Stimulated activated CD4-positive, alpha-beta T cell treated with anti-CD3 and anti-CD28 coated beads, Interleukin-4, amount 100 ng/mL, for 1 hour (primary cell): ENCODE measurements at places on chromosomes 16 and 17.

DNA sequence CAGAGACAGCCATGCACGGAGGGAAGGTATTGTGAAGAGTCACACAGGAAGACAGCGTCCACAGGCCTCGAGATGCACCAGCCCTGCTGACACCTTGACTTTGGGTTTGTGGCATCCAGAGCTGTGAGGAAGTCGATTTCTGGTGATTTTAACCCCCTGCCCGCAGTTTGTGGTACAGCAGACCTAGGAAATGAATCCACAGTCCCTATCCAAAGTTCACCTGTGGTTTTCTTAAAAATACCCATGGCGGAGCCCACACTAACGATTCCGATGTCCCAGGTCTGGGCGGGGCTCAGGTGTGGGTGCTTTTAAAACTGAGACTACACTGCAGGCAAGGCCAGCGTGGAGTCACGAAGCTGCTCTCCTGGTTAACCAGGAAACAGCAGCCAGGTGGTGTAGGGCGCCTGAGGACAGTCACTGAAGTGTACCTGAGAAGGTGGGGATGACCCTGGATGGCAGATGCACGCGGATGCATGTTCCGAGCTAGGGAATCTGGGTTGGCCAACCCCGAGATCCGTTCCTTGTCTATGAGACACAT lies 14.4 kb upstream of the MEAK7 start:
- peak; percentile 19 for DNase-seq

DNA sequence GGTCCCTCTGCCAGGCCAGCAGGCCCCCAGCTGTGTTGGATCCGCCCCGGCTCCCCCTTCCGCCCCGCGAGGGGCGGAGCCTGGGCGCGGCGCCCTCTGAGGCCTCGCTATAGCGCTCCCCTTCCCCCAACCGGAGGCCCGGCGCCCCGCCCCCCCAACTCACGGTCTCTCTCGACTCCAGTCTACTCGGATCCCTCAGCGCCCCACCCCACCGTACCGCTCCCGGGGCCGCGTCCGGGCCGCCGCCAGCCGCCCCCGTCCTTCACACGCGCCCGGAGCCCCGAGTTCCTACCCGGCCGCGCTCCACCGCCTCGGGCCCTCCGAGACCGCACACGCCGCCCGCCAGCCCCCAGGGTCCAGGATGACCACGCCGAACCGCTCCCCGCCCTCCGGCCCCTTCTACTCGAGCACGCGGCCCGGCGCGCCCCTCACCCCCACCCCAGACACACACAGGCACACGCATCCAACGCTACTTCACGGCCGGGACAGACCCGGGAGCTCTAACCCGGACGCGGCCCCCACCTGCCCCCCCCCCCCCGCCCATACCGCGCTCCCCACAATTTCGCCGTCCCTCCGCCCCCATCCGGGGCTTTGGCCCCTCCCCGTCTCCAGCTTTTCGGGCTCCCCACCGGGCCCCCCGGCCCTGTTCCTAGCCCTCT lies 1.4 kb downstream of the PHF23 start:
- peak; percentile 88 for DNase-seq

DNA sequence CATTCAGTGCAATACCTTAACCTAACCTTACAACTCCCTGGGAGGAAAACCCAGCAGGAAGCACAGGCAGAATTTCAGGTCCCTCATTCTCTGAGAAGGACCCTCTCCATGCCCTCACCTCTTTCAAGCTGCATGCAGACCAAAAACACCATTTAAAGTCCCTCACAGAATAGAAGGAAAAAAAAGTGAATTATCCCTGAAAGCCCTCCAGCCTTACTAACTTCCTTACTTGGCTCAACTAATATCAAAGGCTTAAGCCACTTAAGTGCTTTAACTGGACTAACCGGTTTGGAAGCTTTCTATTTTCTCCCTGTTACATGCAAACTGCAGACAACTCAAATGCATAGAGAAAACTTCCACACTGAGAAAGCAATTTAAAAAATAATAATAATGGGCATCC lies 60.5 kb downstream of the ADAMTS18 start:
- no peak for DNase-seq

GRCh38 chr16:85981826-85982562 lies 83.0 kb downstream of the IRF8 start:
- DNase-seq: no peak

DNA sequence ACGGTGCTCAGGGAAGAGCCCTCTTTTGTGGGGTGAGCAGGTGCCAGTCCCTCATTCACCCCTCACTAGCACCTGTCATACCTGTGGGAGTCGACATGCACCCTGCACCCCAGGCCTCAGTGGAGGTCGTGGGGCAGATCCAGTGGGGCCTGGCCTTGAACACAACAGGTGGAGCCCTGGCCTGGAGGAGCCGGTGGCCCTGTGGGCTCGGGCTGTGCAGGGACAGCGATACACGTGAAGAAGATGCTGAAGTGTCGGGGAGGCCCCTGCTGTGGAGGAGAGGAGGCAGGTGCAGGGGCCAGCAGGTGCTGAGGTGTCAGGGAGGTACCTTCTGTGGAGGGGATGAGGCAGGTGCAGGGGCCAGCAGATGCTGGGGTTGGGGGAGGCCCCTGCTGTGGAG lies 31.8 kb downstream of the ZNF750 start:
- no peak for DNase-seq

DNA sequence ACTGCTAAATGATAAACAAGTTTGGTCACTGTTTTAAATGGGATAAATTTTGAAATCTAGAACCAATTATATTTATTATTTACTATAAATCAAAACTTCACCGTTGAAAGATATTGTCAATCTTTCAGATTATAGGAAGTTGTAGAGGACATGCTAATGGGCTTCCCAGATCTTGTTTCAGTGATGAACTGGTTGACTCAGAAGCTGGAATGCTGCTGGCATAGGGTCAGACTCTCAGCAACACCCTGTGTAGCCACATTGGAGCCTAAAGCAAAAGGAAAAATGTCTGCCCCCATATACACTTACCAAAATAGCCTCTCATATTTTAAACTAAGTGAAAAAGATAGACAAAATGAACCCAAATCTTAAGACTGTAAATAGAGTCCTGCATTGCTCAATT lies 916.9 kb upstream of the SOX9 start:
- no peak for DNase-seq

DNA sequence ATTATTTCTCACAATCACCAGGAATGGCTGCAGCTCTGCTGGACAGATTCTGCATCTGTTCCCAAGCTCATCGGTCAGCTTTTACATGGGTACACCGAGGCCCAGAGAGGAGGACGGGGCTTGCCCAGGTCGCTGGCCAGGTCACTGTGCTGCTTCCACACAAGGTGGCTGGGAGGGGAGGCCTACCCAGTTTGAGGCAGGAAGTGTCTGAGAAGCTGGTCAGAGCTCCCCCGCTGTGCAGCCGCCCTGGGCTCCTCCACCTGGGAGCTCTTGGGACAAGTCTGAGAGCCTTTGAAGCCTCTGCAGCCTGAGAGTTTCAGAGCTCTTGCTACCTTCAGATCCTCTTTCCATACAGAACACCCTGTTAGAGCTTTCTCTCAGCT lies 143.3 kb downstream of the CLEC16A start:
- no peak for DNase-seq

- DNase-seq: no peak
Observed at GRCh38 chr17:32933881-32934280, 5.9 kb downstream of the TMEM98 start.

GRCh38 chr17:70242781-70243437 lies 73.6 kb downstream of the KCNJ2 start:
- no peak for DNase-seq

DNA sequence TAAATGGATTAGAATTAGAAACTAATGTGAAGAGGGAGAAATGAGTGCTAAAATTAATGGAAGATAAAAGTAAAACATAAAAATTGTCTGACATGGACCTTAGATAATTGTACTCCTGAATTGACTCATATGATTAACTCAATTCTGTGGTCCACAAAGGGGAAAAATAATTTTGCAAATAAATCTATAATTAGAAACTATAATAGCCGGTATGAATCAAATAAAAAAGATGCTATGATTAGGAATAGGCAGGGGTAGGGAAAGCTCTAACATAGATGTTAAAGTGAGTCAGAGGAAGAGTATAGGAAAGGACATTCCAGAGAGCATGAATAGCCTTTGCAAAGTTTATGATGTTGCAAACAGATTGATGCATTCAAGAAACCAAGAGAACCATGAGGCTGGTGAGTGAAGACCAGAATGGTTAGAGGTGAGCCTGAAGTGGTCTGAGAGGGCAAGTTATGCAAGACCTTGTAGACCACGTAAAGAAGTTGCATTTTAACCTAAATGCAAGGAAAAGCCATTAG lies 262.1 kb upstream of the CA10 start:
- no peak for DNase-seq

DNA sequence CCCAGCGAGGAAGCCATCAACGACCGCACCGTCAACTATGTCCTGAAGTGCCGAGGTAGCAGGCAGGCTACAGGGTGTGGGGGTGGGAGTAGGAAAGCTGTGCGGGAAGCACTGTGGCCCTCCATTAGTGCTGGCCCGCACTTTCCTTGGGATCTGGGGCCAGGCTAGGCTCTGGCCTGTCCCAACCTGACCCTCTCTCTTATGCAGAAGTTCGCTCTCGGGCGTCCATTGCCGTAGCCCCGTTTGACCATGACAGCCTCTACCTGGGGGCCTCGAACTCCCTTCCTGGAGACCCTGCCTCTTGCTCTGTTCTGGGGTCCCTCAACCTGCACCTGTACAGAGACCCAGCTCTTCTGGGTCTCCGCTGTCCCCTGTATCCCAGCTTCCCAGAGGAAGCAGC lies 8.6 kb downstream of the PLEKHG4 start:
- no peak for DNase-seq

- no peak for DNase-seq
Observed at GRCh38 chr17:11282586-11282985, 41.6 kb downstream of the SHISA6 start.

DNA sequence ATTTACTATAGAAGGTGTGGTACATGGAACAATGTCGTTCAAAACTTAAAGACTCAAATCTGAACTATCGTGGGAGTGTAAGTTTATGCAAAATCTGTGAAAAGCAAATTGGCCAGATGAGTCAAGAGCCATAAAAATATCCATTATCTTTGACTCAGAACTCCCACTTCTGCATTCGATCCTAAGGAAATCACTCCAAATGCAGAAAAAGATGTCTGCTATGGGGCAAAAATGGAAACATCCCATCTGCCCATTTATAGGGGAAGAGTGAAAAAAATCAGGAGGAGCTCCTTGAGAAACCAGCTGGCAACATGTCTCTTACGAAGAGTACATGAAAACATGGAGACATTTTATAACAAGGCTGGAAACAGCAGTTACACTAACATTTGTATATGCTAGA lies 43.6 kb upstream of the CCDC182 start:
- no peak for DNase-seq

DNA sequence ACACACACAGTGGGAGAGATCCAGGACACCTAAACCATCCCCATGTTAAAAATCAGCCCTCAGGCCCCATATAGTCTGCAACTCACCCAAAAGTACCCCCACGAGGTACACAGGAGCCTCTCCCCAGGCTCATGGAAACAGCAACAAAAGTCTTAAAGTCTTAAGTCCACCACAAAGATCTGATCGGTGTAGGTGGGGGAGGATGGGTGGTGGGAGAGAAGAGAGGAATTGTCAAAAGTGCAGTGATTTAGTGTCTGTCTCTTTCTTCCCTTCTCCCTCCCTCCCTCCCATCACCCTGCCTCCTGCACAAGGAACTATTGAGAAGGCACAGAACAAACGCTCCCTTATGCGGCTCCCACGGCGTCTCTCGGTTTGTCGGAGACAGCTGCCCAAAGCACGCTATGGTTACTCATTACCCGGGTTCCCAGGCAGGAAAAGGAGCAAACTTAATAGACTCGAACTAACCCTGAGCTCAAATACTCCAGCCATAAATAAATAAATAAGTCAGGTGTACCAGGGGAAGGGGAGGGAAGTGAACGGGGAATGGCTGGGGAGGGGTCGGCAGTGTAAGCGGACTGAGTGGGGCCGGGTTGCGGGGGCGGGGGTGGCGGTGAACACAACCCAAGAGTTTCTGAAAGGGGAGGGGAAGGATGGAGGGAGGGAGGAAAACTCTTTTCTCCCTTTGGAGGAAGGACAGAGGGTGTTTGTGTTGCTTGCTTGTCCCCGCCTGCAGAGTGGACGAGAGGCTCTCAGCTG lies 477.4 kb downstream of the SLC39A11 start:
- DNase-seq: no peak

DNA sequence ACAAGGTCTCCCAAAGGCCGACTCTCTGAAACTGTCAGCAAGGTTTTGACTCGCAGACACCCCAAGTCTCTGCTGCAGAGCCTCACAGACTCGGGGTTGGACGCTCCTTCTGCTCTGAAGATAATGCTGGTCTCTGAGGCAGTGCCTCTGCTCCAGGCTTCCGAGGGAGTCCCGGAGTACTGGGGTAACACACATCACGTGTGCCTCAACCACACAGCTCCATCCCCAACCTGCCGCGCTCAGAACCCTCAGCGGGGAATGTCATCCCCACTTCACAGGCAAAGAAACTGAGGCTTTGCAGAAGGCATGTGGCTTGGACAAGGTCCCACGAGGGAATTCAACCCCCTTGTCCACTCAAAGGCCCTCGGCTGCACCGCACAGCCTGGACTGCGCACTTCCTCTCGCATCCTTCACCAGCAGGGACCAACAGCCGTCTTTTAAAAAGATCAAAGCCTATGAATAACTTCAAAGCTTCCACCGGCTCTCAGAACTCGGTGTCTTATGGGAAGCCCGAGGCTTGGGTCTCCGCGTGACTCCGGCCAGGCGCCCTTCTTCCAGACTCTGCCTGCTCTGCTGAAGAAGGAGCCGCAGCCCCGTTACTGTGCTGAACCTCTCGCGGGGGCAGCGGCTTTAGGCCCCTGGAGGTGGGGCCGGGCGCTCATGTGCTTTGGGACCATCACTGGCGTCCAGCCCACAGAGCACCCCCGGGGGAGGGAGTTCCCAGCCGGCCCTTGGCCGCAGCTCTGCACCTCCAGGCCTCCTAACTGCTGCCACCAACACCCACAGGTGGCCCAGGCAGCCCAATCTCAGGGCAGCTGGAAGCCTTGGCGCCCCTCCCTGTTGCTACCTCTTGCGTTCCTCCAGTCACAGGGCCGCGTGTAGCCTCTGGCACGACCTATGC lies 2.2 kb downstream of the TMEM204 start:
- DNase-seq: no peak

GRCh38 chr17:54870671-54871175 lies 29.9 kb upstream of the TOM1L1 start:
- no peak for DNase-seq

DNA sequence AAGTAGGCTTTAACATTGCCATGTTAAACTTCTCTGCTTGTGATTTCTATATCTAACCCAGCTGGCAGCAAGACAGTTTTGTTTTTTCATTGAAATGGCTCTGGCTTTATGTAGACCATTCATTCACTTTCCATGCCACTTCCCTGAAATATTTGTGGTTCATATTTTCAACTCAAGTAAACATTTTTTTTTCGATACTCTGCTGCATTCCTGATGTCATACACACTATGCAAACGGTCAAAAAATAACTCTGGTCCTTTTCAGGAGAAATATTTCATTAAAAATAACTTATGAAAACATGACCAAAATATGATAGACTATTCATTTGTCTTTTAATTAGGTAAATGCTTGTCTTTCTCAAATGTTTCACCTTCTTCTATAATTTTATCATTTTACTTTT lies 116.3 kb downstream of the USP22 start:
- DNase-seq: no peak

GRCh38 chr17:79413611-79414010 lies 197.2 kb downstream of the RBFOX3 start:
- no peak for DNase-seq
